Activated T-helper 2 cell treated with anti-CD3 and anti-CD28 coated beads, Interferon-gamma antibody, Interleukin-2, Interleukin-4, amounts not matched to agents 10 μg/mL and 5 μg/mL and 100 μg/mL, durations not matched to agents 14 hours and 24 hours and 36 hours (primary cell): ENCODE measurements at places on chromosomes 4 and X.

GRCh38 chr4:148497258-148497657 lies 55.0 kb upstream of the NR3C2 start:
- no peak for DNase-seq

DNA sequence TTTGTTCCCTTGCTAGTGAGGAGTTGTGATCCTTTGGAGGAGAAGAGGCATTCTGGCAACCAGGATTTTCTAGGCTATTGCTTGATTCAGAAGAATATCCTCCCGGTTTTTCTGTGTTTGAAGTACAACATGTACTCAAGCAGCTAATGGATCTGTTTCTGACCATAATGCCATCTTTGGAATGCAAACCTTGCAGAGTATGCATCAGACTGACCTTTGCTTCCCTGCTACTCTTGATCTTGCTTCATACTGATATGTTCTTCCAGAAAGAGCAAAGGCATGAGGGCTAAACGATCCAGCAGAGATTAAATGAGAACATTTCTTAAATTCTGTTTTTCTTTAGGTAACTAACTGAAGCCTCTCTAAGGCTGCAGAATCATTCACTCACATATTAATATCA lies 265.4 kb upstream of the SLC7A11 start:
- no peak for DNase-seq

DNA sequence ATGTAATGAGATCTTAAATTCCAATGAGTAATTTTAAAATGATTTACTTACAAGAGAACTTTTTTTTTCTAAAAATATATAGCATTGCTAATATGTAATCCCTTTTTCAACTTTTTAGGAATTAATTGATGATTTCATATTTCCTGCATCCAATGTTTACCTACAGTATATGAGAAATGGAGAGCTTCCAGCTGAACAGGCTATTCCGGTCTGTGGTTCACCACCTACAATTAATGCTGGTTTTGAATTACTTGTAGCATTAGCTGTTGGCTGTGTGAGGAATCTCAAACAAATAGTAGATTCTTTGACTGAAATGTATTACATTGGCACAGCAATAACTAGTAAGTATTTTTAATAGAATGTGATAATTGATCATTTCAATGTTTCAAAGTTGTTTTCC lies 113.2 kb downstream of the USP9X start:
- DNase-seq = no peak

DNA sequence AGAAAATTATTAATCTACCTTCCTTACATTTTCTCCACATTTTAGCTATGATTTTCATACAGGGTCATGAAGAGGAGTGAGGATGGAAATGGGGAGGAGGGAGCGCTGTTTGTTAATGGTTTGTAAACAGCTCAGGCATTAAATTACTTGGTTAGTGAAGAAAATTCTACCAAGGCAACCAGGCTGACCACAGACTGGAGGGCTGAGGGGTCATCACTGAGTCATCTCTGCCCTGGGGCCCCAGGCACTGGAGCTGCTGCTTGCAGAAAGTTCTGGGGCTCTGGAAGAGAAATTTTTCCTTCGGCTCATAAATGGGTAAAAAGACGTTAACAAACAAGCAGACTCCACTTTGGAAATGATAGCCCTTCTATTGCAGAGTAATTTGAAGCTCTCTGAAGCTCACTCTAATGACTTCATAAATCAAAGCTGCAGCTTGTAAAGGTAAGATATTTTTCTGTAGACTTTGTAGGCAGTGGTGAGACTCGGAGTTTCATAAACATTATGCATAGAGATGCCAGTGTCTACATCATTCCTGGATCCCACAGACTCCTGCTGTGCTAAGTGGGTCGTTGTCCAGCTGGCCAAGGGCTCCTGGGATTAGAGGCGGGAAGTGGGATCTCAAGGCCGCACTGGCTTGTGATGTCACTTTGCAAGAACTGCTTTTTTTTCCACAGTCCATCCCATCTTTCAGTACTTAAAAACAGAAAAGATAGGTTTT lies 159.6 kb downstream of the PTTG2 start:
- no peak for DNase-seq

GRCh38 chr4:112378858-112379257 lies 81.7 kb downstream of the ALPK1 start:
- DNase-seq = no peak

DNA sequence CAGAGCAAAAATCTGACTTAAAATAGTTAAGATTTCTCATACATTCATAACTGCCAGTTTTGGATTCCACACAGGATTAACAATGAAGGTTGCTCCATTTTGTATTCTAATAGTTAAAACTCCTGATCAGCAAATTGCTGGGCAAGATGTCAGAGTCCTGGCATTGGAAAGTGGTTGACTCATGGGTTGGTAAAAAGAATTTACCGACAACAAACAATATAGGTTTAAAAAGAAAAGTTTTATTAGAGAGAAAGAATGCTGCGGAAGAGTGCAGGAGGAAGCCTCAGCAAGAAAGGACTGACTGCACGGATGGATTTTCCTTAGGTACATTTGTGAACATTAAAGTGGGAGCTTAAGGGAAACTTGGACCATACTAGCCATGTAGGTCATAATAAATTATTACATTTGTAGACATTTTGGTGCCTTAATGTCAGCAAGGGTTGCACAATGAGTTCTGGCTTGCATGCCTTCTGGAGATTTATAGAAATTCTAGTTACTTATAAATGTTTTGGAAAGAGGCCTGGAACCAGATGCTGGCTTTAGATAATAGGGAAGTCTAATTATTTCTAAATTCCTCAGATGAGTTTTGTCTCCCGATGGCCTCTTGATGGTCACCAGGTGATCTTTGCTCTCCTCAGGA lies 25.4 kb upstream of the IL2 start:
- no peak for DNase-seq

DNA sequence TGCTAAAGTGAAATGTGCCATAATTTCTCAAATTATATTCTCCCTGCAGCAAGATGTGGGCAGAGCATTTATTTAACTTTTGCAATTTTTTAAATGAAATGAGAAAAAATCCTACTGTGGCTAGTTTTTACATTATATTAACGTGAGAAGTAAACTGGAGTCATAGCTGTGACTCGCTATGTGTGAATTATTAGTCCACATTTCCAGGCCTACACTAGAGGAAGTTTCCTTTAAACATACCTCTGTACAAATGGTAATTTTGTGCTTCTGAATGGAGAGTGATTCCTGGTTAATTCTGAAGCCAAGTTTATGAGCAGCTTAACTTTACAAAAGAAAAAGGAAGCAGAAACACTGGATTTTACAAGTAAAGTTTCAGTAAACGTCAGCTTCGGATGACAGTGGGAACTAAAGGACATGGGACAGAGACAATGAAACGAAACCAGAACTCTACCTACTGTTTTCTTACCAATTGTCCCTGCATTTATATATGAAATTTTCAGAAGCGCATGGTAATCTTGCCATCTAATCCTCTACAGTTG lies 72.4 kb downstream of the FBXO8 start:
- no peak for DNase-seq

- DNase-seq = no peak
Observed at GRCh38 chr4:113468165-113469022, 293.1 kb downstream of the CAMK2D start.

DNA sequence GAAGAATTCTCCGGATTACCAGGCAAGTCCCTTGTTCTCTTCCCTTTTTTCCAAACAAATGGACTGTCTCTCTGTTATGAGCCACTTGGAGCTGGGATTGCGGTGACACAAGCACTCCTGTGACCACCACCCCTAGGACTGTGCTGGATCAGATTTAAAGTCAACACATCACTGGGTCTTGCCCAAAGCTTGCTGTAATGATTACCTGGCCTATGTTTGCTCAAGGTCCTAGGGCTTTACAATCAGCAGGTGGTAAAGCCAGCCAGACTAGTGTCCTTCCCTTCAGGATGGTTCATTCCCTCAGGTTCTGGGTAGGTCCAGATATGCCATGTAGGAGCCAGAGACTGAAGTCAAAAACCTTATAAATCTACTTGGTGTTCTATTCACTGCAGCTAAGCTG lies 144.7 kb downstream of the COX18 start:
- no peak for DNase-seq

DNA sequence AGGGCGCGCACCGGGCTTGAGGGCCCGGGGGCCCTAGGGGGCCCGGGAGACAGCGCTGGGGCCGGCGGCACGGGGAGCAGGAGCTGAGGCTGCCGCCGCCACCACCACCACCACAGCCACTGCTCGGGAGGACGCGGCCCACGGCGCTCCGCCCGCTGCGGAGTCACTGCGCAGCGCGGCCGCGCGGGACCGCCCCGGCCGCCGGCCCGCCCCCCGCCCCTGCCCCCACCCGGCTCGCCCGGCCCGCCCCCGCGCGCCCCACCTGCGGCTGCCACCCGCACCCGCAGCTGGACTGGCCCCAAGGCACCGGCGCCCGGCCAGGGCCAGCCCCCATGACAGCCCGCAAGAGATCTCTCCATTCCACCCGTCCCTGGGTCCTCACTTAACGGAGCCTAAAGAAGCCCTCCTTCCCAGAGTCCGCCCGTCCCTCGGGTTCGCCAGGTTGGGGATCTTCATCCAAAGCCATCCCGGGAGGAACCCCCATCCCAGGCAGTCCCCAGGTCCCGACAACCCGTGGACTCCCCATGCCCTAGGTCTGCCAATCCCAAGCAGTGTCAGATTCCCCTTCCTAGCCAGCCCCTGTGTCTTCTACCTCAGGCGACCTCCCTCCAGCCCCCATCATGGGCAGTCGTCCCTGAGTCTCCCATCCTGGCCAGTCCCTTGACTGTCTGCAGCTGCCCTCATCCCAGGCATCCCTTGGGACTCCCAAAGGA lies 40.0 kb upstream of the IQSEC2 start:
- DNase-seq = no peak

GRCh38 chr4:186792728-186793366 lies 69.2 kb upstream of the FAT1 start:
- no peak for DNase-seq

GRCh38 chr4:7252510-7253340 lies 60.4 kb downstream of the SORCS2 start:
- DNase-seq = no peak

DNA sequence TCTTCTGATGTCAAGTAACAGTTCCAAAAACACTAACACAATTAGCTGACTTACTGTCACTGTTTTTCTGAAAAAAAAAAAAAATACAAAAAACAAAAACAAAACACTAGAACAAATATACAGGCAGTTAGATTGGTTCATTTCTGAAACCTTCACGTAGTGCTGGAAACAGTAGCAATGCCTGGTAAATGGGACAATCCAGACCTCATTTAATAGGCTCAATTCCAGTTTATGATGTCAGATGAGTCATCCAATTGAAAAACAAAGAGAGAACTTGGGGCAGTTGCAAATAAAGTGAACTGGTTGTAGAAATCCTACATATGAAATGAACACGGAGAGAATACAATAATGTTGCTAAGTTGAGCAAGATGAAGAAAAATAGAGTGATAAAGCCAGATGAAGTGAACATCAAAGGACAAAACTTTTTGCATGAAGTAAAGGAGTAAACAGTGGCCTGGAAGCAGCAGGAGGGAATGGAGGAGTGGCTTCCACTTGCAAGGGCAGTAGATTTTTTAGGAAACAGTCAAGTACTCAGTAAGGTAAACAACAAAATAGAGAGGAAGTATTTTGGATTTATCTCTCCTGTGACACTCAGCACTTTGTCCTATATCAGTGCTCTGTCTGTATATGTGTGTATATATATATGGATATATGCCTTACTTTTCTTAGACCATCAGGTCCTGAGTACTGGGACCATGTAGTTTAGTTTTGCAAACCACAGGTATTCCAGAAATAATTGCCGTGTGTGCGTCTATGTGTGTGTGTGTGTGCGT lies 39.3 kb upstream of the MAGEA10 start:
- DNase-seq = no peak

DNA sequence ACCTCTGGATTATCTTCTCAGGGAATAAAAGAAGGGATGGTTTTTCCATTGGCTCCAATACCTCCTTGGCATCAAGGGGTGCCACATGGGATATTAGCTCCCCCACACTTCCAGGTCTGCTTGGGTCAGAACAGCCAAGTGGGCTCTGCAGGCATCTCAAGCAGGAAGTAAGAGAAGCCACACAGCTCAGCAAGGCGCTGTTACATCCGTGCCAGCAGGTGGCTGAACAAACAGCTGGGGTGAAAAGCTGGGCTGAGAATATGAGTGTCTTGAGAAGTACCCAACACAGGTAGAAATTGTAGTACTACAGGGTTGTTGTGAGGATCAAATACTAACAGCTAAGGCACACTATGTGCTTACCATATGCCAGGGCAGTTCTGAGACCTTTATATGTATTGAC lies 76.7 kb upstream of the TMEM150C start:
- DNase-seq = no peak

GRCh38 chr4:152850377-152850776 lies 70.6 kb downstream of the ARFIP1 start:
- no peak for DNase-seq

- no peak for DNase-seq
Observed at GRCh38 chr4:68404153-68404552, 43.1 kb upstream of the TMPRSS11E start.
